ENCODE measurements at places on chromosomes 12 and 14. TPM values are rescaled to one million over a fixed set of nuclear protein-coding genes. Genes with fewer than 3 reads are reported as not detected.

The TAS2R31 gene
- 0.82 TPM for polyA plus RNA-seq

The SPRING1 gene
- polyA plus RNA-seq = 33.3 TPM

GRCh38 chr14:86373886-86374285 lies 843.9 kb downstream of the FLRT2 start:
- peak; percentile 7 for DNase-seq

The LPAR5 gene
- 1.2 TPM for polyA plus RNA-seq

DNA sequence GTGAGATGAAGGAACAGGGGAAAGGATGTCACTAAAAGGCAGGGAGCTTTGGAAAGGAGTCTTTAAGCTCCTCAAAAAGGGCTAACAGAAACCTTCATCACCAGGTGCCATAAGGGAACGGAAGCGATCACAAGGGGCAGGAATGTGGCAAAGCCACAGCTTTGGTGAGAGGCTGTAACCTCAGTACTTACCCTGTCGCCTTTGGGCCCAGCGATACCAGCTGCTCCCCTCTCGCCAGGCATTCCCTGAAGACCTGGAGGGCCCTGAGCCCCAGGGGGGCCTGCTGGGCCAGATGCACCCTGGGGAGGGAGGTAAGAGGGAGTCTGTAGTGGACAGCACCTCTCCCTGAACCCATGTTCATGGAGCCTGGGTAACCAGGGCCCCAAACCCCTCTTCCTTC lies 18.9 kb downstream of the TMEM106C start:
- no peak for DNase-seq

DNA sequence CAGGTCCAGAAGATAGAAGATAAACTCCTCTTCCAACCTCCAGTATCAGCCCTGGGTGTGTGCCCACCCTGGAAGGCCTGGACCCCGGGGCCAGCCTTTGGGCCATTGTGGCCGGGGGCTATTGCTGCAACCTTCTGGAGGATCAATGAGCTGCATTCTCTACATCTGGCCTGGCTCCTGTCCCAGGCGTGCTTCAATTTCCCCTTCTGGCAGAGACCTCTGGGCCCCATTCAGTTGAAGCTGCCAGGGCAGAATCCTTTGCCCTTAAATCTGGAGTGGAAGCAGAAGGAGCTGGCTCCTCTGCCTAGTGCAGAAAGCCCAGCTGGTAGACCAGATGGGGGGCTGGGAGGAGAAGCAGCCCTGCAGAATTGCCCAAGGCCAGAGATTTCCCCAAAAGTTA lies 10.0 kb downstream of the NYNRIN start:
- DNase-seq = no peak

The SLC22A17 gene
- 59.2 TPM for polyA plus RNA-seq

- DNase-seq = no peak
Measured at GRCh38 chr14:72565917-72566316, 328.0 kb downstream of the DPF3 start.

GRCh38 chr14:104563742-104564615 lies 15.6 kb upstream of the C14orf180 start:
- DNase-seq = no peak

- DNase-seq = no peak
Measured at GRCh38 chr14:33631441-33631840, 319.4 kb downstream of the EGLN3 start.

The VWF gene
- polyA plus RNA-seq = 7.9 TPM

The TMEM106C gene
- polyA plus RNA-seq = 126 TPM

DNA sequence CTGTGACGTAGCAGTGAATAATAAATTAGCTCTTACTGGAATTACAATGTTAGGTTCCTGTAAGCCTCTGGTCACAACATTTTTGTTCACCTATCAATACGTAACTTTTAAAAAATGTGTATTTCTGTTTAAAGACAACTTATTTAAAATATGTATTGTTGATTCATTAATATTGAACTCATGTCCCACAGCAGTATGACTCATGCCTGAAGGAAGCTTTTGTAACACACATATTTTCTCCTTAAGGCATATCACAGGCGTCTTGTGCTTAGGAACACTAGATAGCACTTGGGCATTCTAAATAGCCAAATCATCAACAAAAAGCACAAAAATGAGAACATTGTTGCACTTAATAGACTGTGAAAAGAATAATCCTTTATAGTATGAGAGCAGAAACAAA lies 92.5 kb downstream of the GPHN start:
- DNase-seq = no peak

DNA sequence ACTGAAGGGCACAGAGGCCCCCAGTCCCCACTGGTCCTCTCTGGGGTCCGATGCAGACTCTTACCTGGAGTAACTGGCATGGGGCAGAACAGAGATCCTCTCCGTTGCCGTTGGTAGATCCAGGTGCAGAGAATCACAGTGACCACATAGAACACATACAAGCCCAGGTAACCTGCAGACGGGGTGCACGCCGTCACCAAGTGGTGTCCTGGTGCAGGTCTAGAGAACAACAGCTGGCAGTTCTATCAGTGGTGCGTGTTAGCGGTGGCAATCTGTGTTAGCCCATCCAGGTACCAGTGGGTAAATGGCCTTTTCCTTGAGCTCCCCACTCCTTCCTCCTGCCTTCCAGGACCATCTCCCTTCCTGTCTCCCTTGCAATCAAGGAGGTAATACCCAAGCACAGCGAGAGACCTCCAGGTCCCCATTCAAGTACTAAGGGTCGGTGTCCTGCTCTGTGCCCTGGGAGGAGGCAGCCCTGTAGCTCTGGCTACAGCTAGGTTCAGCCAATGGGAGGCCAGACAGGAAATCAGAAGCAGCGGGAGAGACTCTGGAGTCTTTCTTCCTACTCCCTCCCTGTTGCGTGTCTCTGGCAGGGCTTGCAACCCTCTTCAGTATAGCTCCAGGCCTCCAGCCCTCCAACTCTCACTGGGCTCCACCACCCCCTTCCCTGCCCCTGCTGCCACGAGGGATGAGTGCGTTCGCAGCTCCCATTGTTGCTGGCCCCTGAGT lies 15.8 kb downstream of the SLC8B1 start:
- no peak for DNase-seq

DNA sequence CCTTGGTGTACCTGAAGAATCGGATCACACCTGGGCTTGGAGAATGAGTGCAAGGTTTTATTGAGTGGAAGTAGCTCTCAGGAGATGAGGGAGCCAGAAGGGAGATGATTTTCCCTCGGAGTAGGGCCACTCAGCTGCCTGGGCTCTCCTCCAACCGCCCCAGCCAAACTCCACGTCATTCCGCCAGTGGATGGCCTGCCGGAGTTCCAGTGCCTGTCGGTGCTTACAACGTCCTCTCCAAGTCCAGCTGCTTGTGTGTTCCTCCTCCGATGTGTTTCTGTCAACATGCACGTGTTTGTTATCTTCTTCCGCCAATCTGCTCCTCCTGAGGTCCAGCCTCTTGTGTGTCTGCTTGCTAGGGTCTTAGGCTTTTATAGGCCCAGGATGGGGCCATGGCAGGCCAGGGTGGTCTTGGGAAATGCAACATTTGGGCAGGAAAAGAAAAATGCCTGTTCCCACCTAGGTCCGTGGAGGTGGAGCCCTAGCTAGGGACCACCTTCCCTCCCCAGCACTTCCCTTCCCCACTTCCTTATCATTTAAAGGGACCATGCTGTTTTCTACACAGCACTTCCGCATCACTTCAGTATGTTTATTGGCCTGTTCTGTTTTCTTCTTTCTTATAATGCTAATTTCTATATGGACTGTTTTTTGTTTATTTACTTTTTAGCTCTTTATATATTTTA lies 343.2 kb downstream of the PDZRN4 start:
- DNase-seq = no peak
